ENCODE measurements at places on chromosomes 2 and 18.
A peak's percentile ranks its signal among the peaks of the same experiment; 100 is the strongest.

GRCh38 chr2:37855283-37856041 lies 69.6 kb upstream of the RMDN2 start:
- no peaks in the 10 kb centered on the region for H3K36me3 ChIP-seq
- peaks cover 17% of the 10 kb centered on the region for H3K4me1 ChIP-seq
- no peaks in the 10 kb centered on the region for H3K27me3 ChIP-seq
- no peak for DNase-seq
- no peak overlapping the region for H3K4me3 ChIP-seq

DNA sequence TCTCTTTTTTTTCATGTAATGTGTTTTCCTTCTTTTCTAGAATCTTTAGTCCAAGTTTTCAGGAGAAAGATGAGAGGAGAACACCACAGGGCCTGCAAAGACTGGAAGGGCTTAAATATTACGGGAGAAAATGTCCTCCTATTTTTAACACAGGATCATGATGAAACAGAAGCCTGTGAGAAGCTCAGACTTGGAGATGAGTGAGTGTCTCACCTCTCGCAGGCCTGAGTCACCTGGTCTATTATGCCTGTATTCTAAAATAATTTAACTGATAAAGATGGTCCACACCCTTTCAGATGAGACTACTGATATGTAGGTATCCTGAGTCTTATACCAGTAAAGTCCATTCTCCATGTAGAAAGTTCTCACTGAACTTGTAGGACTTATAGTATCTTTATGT lies 143.2 kb downstream of the EPHA4 start:
- H3K27me3 ChIP-seq, result no peaks in the 10 kb centered on the region
- H3K4me1 ChIP-seq, result no peaks in the 10 kb centered on the region
- no peak overlapping the region for H3K27ac ChIP-seq
- DNase-seq, result no peak

- no peaks in the 10 kb centered on the region for H3K27me3 ChIP-seq
- peaks cover 2% of the 10 kb centered on the region for H3K4me1 ChIP-seq
- no peak for DNase-seq
- no peak overlapping the region for H3K27ac ChIP-seq
These were observed 21.3 kb downstream of the PLEKHB2 start for GRCh38 chr2:131126436-131126835.

GRCh38 chr2:210189452-210190138 lies 18.4 kb upstream of the KANSL1L start:
- no peak overlapping the region for H3K27ac ChIP-seq
- peaks cover 5% of the 10 kb centered on the region for H3K4me1 ChIP-seq
- peaks cover 16% of the 10 kb centered on the region for H3K27me3 ChIP-seq
- no peak for DNase-seq

- H3K4me1 ChIP-seq, result no peaks in the 10 kb centered on the region
- peaks cover 2% of the 10 kb centered on the region for H3K27me3 ChIP-seq
- no peak for DNase-seq
- H3K36me3 ChIP-seq, result no peaks in the 10 kb centered on the region
These were observed 242.5 kb downstream of the SH3BP4 start for GRCh38 chr2:235194351-235194750.

GRCh38 chr2:188022389-188022788 lies 269.3 kb upstream of the GULP1 start:
- H3K36me3 ChIP-seq, result no peaks in the 10 kb centered on the region
- H3K27me3 ChIP-seq, result no peaks in the 10 kb centered on the region
- no peak overlapping the region for H3K4me3 ChIP-seq
- no peak for DNase-seq
- no peak overlapping the region for H3K27ac ChIP-seq

GRCh38 chr2:236862961-236863728 lies 222.5 kb upstream of the COPS8 start:
- H3K4me3 ChIP-seq, result no peak overlapping the region
- DNase-seq, result peak; percentile 18
- H3K27me3 ChIP-seq, result no peaks in the 10 kb centered on the region
- H3K27ac ChIP-seq, result no peak overlapping the region
- no peaks in the 10 kb centered on the region for H3K4me1 ChIP-seq
- no peaks in the 10 kb centered on the region for H3K36me3 ChIP-seq

DNA sequence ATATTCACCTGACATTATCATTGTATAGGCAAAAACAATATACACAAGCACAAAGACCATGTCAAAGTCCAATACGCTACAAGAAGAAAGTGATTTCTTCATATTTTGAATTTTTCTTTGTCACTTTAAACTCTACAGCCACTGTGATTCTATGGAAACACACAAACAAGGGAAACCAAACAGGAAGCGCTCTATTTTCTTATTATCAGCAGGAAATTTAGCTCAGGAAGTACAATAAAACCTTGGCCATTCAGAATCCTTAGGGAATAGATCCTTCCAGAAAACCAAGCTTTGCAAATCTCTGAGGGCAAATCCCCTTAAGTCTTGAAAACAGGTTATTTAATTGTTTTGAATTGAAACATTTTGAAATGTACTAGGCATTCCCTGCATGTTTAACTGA lies 336.2 kb downstream of the EPHA4 start:
- H3K4me3 ChIP-seq, result no peak overlapping the region
- no peaks in the 10 kb centered on the region for H3K36me3 ChIP-seq
- no peak overlapping the region for H3K27ac ChIP-seq
- no peak for DNase-seq

- no peaks in the 10 kb centered on the region for H3K36me3 ChIP-seq
- H3K27me3 ChIP-seq, result peaks cover 8% of the 10 kb centered on the region
- H3K27ac ChIP-seq, result no peak overlapping the region
- no peaks in the 10 kb centered on the region for H3K4me1 ChIP-seq
- no peak overlapping the region for H3K4me3 ChIP-seq
These were observed 187.8 kb upstream of the TNP1 start for GRCh38 chr2:217047631-217048030.

- H3K4me1 ChIP-seq, result peaks cover 51% of the 10 kb centered on the region
- DNase-seq, result no peak
- H3K27ac ChIP-seq, result peak overlapping the region; percentile 97
- H3K27me3 ChIP-seq, result no peaks in the 10 kb centered on the region
- peak overlapping the region; percentile 91 for H3K4me3 ChIP-seq
These were observed 473 bp downstream of the HJURP start for GRCh38 chr2:233853883-233854240.

- H3K36me3 ChIP-seq, result peaks cover 49% of the 10 kb centered on the region
- no peak for DNase-seq
- peaks cover 11% of the 10 kb centered on the region for H3K4me1 ChIP-seq
- no peaks in the 10 kb centered on the region for H3K27me3 ChIP-seq
- H3K4me3 ChIP-seq, result peak overlapping the region; percentile 2
These were observed 18.0 kb downstream of the ZC3H15 start for GRCh38 chr2:186503827-186504606.

- H3K27ac ChIP-seq, result no peak overlapping the region
- no peaks in the 10 kb centered on the region for H3K4me1 ChIP-seq
- DNase-seq, result no peak
These were observed 22.2 kb upstream of the PDK1 start for GRCh38 chr2:172533687-172534086.

- H3K36me3 ChIP-seq, result peaks cover 6% of the 10 kb centered on the region
- H3K27me3 ChIP-seq, result no peaks in the 10 kb centered on the region
- peaks cover 28% of the 10 kb centered on the region for H3K4me1 ChIP-seq
- H3K27ac ChIP-seq, result peak overlapping the region; percentile 89
- peak overlapping the region; percentile 31 for H3K4me3 ChIP-seq
These were observed 14.1 kb upstream of the MEX3C start for GRCh38 chr18:51211552-51211951.

- H3K27ac ChIP-seq, result peak overlapping the region; percentile 96
- peak overlapping the region; percentile 27 for H3K4me3 ChIP-seq
- no peak for DNase-seq
These were observed 75.3 kb downstream of the BABAM2 start for GRCh38 chr2:27965841-27966240.

DNA sequence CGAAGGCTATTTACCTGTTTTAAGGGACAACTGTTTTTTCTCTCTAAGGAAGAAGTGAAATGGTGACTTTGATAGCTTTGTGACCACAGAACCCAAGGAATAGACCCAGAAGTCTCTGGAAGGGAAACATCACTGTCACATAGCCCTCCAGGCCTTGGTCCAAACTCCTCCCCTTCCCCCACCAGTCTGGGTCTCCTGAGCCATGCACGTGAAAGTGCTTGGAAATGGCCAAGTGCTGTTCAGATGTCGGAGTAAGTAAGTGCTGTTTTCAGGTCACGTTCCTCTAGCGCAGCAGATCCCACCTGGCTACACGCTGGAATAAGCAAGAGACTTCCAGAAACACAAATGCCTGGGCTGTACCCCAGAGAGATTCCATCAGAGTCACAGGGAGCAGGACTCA lies 73.0 kb upstream of the AFF3 start:
- no peaks in the 10 kb centered on the region for H3K36me3 ChIP-seq
- peaks cover under 1% of the 10 kb centered on the region for H3K27me3 ChIP-seq
- H3K4me3 ChIP-seq, result no peak overlapping the region
- H3K27ac ChIP-seq, result no peak overlapping the region

- H3K27me3 ChIP-seq, result no peaks in the 10 kb centered on the region
- H3K4me1 ChIP-seq, result no peaks in the 10 kb centered on the region
- H3K4me3 ChIP-seq, result no peak overlapping the region
- no peaks in the 10 kb centered on the region for H3K36me3 ChIP-seq
- H3K27ac ChIP-seq, result no peak overlapping the region
These were observed 36.8 kb downstream of the ARMC9 start for GRCh38 chr2:231235217-231235616.

DNA sequence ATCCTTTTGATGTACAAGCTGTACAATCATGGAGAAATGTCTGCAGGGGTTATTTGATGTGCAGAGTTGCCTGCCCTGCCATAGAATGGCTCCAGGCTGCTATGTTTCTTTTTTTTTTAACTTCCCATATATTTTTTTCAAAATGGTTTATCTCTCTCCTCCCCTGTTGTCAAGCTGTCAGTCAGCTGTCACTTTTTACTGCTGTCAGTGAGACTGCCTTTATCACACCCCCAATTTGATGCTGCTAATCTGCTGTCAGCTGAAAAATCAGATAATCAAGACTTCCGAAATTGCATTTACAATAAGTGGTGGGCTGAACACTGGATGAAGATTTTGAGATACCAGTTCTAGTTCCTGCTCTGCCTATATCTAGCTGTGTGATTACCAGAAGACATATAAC lies 382.6 kb downstream of the ZEB2 start:
- H3K4me1 ChIP-seq, result no peaks in the 10 kb centered on the region
- H3K36me3 ChIP-seq, result peaks cover 28% of the 10 kb centered on the region
- H3K27ac ChIP-seq, result no peak overlapping the region
- H3K27me3 ChIP-seq, result no peaks in the 10 kb centered on the region
- DNase-seq, result no peak
- no peak overlapping the region for H3K4me3 ChIP-seq

DNA sequence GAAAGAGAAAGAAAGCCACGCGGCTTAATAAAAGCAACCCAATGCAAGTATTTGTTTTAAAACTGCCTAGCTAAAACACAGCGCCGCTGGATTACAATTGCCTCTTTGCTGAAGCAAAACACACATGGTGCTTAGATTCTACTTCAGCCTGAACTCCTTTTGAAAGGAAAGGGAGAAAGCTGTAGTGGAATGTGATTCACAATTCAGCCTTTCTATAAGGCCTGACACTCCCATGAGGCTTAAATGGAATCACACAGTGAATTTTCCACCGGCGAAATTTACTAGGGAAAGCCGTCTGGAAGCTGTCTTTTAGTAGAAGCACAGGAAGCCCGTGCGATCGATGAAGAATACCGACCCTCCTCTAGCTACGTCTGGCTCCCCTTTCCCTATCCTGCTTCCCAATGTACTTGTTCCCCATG lies 348.0 kb downstream of the DLGAP1 start:
- no peaks in the 10 kb centered on the region for H3K36me3 ChIP-seq
- H3K27ac ChIP-seq, result no peak overlapping the region
- no peaks in the 10 kb centered on the region for H3K4me1 ChIP-seq
- H3K27me3 ChIP-seq, result peaks cover 3% of the 10 kb centered on the region
- no peak for DNase-seq

- no peak for DNase-seq
- H3K27me3 ChIP-seq, result no peaks in the 10 kb centered on the region
- peak overlapping the region; percentile 88 for H3K27ac ChIP-seq
- peaks cover 52% of the 10 kb centered on the region for H3K36me3 ChIP-seq
These were observed 1.7 kb upstream of the TMEM185B start for GRCh38 chr2:120224735-120225548.

DNA sequence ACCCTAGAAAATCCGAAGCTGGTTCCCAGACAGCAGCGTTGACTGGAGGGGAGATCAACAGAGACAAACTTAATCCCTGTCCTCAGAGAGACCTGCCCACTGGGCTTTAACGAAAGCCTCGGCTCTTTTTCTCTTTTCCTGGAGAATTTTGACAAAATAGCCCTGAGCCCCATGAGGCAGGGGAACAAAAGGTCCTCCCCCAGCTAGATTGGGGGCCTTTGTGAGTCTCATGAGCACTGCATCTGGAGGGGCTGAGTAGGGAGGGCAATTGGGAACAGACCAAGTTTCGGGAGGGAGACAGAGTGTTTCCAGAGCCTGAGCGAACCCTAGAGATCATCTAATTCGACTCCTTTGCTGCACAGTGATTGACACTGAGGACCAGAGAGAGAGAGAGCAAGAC lies 123.9 kb upstream of the HAAO start:
- DNase-seq, result no peak
- H3K27ac ChIP-seq, result no peak overlapping the region
- H3K4me1 ChIP-seq, result no peaks in the 10 kb centered on the region
- peaks cover 15% of the 10 kb centered on the region for H3K27me3 ChIP-seq

DNA sequence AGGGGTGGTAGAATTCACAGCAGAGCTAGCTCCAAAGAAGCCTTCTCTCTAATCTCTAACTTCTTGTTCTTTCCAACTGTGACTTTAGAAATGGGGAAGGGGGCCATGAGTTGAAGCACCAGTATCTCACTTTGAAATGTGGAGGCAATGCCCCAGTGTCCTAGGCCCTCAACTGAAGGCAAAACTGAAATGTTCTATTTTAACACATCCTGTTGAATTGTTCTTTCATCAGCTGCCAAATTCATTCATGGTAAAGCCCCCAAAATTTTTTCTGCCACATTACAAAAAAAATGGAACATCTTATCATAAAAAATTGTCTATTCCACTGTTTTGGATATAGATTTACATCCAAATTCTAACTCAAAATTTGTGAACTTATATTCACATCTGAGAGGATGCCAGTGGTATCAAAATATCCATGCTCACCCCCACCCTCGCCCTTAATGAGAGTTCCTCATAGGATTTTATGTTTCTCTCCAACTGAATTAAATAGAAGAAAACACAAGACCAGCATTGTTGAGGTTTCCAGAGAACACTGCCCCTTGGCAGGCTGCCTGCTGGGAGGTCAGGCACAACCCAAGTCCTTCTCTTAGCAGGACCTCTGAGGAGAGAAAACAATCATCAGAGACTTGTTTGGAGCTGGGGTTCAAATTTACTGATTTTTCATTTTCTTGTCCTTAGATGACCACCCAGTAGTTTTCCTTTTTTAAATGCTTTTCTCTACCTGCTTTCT lies 147.4 kb upstream of the PGAP1 start:
- peaks cover 21% of the 10 kb centered on the region for H3K4me1 ChIP-seq
- DNase-seq, result no peak
- no peaks in the 10 kb centered on the region for H3K27me3 ChIP-seq
- H3K27ac ChIP-seq, result peak overlapping the region; percentile 15
- H3K36me3 ChIP-seq, result peaks cover 78% of the 10 kb centered on the region
- H3K4me3 ChIP-seq, result no peak overlapping the region

DNA sequence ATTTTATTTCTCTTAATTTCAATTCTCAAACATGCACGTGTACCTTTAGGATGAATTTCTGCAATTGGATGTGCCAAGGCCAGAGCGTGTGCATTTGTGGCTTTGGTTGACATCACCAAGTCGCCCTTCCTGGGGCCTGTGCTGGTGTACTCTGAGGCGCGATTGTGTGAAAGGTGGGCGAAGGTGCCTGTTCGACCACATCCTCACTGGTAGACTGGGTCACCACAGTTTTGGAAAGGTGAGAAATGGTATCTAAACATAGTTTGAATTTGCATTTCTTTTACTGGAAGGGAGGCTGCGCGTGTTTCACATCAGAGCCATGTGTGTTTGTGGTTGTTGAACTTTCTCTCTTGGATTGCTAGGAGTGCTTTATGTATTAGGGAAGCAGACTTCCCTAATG lies 89.8 kb downstream of the LDLRAD4 start:
- H3K36me3 ChIP-seq, result peaks cover 5% of the 10 kb centered on the region
- H3K27me3 ChIP-seq, result peaks cover 31% of the 10 kb centered on the region
- H3K27ac ChIP-seq, result no peak overlapping the region
- H3K4me3 ChIP-seq, result no peak overlapping the region
- H3K4me1 ChIP-seq, result peaks cover 28% of the 10 kb centered on the region
- peak; percentile 68 for DNase-seq
